ENCODE measurements at places on chromosomes 2 and 18.

DNA sequence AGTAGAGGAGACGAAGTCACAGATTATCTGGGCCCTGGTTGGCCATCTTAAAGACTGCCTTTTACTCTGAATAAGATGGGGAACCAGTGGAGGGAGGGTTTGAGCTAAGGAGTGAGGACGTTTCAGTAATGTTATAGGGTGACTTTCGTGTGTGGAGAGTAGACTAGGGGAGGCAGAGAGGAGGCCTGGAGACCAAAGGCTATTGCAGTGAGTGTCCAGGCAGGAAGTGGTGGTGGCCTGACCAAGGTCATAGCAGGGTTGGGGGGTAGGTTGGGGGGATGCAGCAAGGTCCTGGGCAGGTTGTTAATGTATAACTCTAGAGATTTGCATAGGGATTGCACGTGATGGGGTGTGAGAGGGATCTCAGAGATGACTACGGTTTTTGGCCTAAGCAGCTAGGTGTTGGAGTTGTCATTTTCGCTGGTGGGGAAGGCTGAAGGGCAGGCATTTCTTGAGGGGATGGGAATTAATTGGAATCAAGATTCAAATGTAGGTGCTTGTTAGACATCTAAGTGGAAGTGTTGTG lies 4.9 kb downstream of the CEP192 start:
- DNase-seq, result no peak

GRCh38 chr2:171320208-171320621 lies 113.6 kb downstream of the METTL8 start:
- no peak for DNase-seq

DNA sequence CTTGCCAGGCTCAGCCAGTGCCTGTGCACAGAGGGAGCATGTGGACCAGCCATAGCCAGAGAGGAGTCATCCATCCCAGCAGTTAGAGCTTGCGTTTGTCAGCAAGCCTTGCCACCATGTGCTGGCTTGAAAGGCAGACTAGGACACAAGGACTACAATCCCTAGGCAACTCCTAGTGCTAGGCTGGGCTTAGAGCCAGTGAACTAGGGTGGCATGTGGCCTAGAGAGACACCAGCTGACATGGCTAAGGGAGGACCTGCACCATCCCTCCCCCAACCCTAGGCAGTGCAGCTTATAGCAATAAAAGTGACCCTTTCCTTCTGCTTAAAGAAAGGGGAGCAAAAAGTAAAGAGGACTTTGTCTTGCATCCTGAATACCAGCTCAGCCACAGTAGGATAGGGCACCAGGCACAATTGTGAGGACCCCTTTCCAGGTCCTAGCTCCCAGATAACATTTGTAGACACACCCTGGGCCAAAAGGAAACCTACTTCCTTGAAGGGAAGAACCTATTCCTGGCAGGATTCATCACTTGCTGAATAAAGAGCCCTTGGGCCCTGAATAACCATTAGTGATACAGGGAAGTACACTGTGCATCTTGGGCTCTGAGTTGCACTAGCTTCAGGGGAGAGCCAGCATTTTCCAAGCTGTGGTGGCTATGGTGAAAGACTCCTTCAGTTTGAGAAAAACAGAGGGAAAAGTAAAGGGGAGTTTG lies 38.7 kb upstream of the UXS1 start:
- DNase-seq, result no peak

DNA sequence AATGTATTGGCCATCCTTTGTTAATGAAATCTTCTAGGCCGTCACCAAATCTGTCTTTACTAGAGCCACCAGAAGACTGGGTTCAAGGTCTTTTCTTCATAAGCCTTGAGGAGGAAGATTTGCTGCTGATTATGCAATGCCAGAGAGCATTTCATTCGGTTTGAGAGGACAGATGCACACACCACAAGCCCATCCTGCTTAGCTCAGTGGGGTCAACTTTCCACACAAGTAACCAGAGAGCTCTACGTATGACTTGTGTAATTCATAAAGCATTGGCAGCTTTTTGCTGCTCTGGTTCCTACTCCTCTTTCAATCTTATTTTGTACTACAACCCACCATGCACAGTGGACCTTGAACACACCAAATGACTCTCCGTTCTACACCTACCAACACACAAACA lies 106.9 kb downstream of the OSR1 start:
- DNase-seq, result no peak

DNA sequence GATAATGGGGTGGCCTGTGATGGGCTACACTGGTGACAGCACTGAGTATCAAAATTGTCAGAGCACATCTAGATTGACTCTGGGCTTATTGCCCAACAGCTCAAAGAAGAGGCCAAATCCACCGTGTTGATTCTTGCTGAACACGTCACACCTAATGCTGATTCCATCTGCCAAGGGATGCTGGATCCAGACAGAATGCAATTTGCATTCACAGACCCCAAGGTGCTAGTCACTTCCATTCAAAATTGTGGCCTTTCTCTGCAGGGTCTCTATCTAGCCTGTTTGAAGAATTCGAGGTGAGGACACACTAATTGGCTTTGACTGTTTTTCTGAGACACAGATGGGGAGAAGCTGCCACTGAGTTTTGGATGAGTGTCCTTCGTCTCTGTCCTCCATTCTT lies 13.5 kb upstream of the GPR39 start:
- no peak for DNase-seq

GRCh38 chr2:134912361-134912760 lies 6.3 kb upstream of the CCNT2 start:
- no peak for DNase-seq

GRCh38 chr18:62435435-62436031 lies 87.3 kb upstream of the ZCCHC2 start:
- DNase-seq, result no peak

Measured in activated CD4-positive, alpha-beta T cell treated with anti-CD3 and anti-CD28 coated beads, Interleukin-2, amount 50 U/mL, for 1 hour (primary cell).